ENCODE measurements at places on chromosomes 5 and 9.

DNA sequence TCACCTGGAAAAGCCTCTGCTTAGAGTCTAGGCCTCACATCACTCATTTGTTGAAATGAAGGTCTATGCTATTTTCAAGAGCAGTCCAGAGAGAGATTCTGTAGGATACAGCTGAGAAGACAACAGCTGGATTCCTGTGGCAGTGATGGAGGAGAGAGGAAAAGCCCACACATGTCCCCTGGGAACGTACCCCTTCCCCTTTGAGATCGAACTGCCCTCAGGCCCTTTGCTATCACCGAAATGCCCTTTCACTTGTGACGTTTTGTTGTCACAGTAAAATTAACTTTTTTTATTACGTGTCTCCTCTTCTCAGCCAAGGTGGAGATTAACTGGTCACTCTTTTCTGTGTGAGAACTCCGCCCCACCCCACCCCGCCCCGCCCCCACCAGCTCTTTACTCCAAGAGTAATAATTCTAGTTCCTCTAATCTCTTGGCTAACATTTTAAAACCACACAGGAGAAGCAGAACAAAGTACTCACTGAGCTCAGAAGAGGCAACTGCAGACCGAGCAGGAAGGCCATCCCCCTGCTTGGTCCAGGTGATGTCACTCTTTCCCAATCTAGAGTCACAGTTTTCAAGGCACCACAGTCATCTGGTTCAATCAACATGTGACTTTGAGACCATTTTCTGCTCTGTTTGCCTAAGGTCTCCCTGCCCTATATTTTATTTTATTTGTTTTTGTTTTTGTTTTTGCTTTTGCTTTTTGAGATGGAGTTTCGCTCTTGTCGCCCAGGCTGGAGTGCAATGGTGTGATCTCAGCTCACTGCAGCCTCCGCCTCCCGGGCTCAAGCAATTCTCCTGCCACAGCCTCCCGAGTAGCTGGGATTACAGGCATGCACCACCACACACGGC lies 105.6 kb downstream of the SUSD1 start:
- DNase-seq: no peak

DNA sequence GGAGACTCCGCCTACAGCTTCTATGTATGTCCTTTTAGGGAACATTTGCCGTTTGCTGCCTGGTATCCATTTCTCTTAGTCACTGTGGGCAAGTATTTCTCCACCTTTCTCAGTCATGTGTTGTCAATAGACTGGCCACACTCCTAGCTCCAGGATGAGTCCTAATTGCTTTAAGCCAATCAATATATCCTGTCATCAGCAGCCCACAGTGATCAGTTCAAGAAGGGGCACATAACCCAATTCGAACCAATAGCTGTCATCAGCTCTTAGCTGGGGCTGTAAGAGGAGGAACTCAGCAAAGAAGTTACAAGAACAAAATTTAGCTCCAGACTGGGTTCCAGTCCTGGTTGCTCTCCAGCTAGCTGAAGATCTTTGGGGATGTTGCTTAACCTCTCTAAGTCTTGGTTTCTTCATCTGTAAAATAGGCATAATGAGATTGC lies 70.7 kb upstream of the MAN2A1 start:
- no peak for DNase-seq

- DNase-seq: no peak
These were observed 165.1 kb downstream of the PAPPA start for GRCh38 chr9:116318468-116319374.

- DNase-seq: no peak
These were observed 230.2 kb upstream of the PAPPA start for GRCh38 chr9:115923410-115923809.

GRCh38 chr5:109962882-109963603 lies 273.3 kb downstream of the MAN2A1 start:
- DNase-seq: no peak
